ENCODE measurements at places on chromosomes 5 and 9.

- DNase-seq = no peak
Observed at GRCh38 chr9:130214776-130215340, 42.7 kb downstream of the NCS1 start.

- DNase-seq = no peak
Observed at GRCh38 chr5:983238-983524, 25.4 kb upstream of the NKD2 start.

GRCh38 chr5:173501922-173502321, 114.5 kb downstream of the BOD1 start:
- no peak for DNase-seq

DNA sequence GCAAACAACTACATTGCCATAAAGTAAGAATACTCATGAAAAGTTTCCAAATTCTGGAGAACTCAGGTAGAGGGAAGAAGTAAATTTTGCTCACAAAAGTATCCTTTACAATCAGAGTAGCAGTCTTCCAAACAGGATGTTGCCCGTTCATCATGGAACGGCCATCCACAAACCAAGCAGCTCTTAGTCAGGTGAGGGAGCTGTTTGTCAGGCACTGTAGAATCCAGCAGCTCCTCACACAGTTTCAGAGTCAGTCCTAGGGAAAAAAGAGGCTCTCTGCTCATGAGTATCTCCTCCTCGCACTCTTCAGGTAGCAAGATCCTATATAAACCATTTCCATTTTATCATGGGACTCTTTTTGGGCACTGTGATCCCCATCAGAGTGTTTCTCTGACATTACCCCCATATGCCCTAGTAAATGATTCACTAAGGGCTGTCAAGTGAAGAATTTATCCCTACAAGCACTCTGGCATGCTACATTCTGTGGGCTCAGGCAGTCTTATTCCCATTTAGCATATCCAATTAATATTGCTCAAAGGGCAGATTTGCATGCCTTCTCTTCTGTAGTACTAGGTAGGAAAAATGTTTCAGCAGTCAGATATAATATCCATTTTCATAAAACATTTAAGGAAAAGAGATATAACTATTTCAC, 97.9 kb downstream of the WDR41 start:
- no peak for DNase-seq

DNA sequence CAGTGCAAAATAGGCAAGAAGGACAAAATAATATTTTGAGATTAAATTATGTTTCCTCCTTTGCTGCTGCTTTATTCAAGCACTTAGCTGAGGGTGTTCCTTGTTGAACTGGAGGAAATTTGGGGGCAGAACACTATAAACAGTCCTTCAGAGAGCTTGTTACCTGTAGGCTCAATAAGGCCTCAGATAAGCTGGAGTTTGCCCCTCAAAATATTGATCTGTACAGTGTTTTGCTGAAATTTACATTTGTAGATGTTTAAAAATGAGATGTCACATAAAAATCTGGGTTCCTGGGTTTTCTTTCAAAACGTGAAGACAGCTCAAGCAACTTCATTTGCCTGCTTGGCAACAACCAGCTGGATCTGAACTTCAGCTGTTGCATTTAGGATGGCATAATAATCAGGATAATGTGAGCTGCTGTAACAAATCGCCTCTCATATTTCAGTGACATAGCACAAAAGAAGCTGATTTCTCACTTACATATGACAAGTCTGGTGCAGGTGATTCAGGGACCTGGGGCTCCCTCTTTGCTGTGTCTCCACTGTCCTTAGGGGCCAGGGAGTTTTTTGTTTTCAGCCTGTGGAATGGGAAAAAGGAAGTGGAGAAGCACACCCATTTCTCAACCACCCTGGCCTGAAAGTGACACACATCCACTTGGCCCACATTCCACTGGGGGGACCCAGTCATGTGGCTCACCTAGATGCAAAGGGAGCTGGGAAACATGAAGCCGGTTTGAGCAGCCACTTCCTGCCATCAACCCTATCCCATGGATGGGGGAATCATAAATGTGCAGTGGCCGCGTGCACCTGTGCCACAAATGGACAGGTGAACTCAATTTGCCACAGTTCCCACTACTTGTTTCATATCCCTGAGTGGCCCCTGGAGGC, 2.4 kb upstream of the PSAT1 start:
- DNase-seq = no peak

- DNase-seq = no peak
Observed at GRCh38 chr5:72281764-72282499, 38.1 kb downstream of the MRPS27 start.

- DNase-seq = no peak
Observed at GRCh38 chr5:10264604-10265003, 14.5 kb downstream of the CCT5 start.

DNA sequence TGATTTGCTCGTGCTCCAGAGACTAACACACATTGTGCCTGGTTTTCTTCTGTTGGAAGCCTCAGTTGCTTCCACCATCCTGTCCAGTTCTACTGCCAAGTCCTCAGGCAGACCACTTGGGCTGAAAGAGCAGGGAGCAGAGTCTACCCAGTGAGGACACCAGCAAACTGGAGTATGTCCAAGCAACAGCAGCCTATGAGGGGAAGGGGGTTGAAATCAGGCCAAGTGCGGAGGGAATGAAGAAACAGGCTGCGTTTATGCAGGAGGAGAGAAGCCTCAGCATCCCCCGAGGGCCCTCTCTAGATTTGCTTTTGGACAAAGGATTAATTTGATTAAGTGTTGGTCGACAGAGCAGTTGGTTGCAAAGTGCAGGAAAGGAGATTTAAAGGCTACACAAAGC, 14.5 kb downstream of the DOCK2 start:
- no peak for DNase-seq

- DNase-seq = no peak
Observed at GRCh38 chr5:171688696-171689495, 96.7 kb upstream of the SMIM23 start.

- DNase-seq = no peak
Observed at GRCh38 chr5:150264667-150265603, 24.6 kb downstream of the CAMK2A start.
